ENCODE measurements at places on chromosomes 2 and 18. TPM values are rescaled to one million over a fixed set of nuclear protein-coding genes. Genes with fewer than 3 reads are reported as not detected.

GRCh38 chr18:363301-364085 is 95.6 kb upstream of the THOC1 start:
- H3K27ac ChIP-seq, result peak overlapping the region; percentile 90
- DNase-seq, result no peak
- H3K4me1 ChIP-seq, result peaks cover 61% of the 10 kb centered on the region
- H3K36me3 ChIP-seq, result peaks cover 1% of the 10 kb centered on the region

DNA sequence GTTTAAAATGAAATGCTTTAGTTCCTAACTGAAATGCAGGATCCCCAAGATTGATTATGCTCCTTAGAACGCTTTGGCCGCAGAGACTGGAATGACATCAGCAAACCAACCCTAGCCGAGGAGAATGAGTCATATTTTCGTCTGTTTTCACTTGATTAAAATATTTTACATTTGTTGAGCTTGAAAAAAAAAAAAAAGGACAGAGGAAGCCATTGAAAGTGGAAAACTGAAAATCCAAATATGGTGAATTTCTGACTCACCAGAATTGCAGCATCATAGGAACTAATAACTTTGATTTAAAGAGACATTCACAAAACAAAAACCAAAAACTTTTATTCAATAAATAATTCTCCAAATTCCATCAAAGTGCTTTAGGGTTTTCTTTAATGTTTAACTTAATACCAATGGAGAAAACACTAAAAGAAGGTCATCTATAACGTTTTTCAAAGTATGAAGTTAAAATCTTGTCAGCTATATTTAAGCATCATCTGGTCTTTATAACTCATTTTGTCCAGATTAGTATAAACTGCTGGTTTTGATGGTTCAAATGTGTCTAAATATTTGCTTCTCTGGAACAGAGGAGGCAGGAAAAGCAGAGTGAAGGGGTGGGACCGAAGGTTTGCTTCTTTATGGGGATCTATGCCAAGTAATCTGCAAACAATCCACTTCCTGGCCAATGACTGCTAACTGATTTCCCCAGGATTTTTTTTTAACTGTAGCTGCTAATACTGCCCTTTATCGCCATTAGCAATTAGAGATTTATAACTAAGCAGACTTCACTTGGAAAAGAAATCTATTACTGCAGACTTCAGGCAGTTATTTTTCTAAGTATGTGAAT is 30.9 kb upstream of the COL5A2 start:
- H3K27me3 ChIP-seq, result no peaks in the 10 kb centered on the region
- H3K4me3 ChIP-seq, result peak overlapping the region; percentile 67
- no peaks in the 10 kb centered on the region for H3K36me3 ChIP-seq
- peak overlapping the region; percentile 99 for H3K27ac ChIP-seq
- no peak for DNase-seq

- peaks cover 21% of the 10 kb centered on the region for H3K4me1 ChIP-seq
- H3K4me3 ChIP-seq, result no peak overlapping the region
- peaks cover 2% of the 10 kb centered on the region for H3K27me3 ChIP-seq
- H3K27ac ChIP-seq, result no peak overlapping the region
- DNase-seq, result no peak
- no peaks in the 10 kb centered on the region for H3K36me3 ChIP-seq
Observed at GRCh38 chr18:31562726-31563125, 29.0 kb upstream of the TTR start.

Gene OSR1
- 6.1 TPM for total RNA-seq

Gene LINC00305
- not detected for total RNA-seq

DNA sequence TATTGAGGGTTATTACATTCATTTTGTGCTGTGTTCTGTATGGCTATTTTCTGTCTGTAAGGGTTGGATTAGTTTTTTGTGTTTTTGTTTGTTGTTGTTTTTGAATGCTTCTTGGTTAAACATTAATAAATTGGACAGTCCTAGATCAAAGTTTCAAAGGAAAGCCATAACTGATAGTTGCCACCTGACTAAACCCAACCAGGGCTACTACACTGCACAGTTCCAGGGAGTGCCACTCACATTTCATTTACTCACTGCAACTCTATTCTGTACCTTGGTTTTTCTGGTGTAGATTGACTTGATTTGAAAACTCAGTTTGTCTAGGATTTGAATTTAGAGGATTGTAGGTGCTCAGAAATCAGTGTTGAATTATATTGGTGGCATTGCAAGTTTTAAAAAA is 6.4 kb downstream of the MYL12B start:
- no peaks in the 10 kb centered on the region for H3K27me3 ChIP-seq
- DNase-seq, result no peak
- peaks cover 7% of the 10 kb centered on the region for H3K36me3 ChIP-seq
- H3K27ac ChIP-seq, result no peak overlapping the region
- peaks cover 65% of the 10 kb centered on the region for H3K4me1 ChIP-seq
- H3K4me3 ChIP-seq, result no peak overlapping the region

DNA sequence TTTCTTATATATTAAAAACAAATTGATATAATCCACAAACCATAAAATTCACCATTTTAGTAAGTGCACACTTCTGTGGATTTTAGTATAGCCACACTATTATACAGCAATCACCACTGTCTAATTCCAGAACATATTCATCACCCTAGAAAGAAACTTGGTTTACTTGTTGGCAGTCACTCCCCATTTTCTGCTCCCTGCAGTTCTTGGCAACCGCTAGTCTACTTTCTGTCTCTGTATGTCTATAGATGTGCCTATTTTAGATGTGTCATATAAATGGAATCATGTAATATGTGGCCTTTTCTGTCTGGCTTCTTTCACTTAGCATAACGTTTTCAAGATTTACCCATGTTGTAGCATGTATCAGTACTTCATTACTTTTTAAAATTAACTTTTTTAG is 5.7 kb downstream of the CKAP2L start:
- no peak overlapping the region for H3K4me3 ChIP-seq
- no peaks in the 10 kb centered on the region for H3K36me3 ChIP-seq
- H3K4me1 ChIP-seq, result peaks cover 38% of the 10 kb centered on the region
- no peaks in the 10 kb centered on the region for H3K27me3 ChIP-seq
- H3K27ac ChIP-seq, result peak overlapping the region; percentile 14

Gene GRHL1
- total RNA-seq, result 0.81 TPM

- H3K27me3 ChIP-seq, result no peaks in the 10 kb centered on the region
- H3K27ac ChIP-seq, result no peak overlapping the region
- no peaks in the 10 kb centered on the region for H3K36me3 ChIP-seq
- H3K4me1 ChIP-seq, result no peaks in the 10 kb centered on the region
Observed at GRCh38 chr2:13308989-13309388, 592.3 kb downstream of the TRIB2 start.

Gene GRB14
- 0.83 TPM for total RNA-seq

DNA sequence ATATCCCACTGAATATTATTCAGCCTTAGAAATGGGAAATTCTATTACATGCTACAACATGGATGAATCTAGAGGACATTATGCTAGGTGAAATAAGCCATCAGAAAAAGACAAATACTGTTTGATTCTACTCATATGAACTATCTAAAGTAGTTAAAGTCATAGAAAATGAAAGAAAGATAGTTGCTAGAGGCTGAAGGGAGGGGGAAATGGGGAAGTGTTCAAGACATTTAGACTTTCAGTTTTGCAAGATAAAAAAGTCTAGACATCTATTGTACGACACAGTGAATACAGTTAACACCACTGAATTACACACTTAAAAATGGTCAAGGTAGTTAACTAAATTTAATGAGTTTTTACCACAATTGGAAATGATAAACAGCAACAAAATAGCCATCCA is 835.9 kb upstream of the CHAC2 start:
- H3K4me3 ChIP-seq, result no peak overlapping the region
- no peaks in the 10 kb centered on the region for H3K27me3 ChIP-seq
- no peak for DNase-seq
- no peaks in the 10 kb centered on the region for H3K36me3 ChIP-seq
- peaks cover 6% of the 10 kb centered on the region for H3K4me1 ChIP-seq

Gene SLC23A3
- 5.2 TPM for total RNA-seq

DNA sequence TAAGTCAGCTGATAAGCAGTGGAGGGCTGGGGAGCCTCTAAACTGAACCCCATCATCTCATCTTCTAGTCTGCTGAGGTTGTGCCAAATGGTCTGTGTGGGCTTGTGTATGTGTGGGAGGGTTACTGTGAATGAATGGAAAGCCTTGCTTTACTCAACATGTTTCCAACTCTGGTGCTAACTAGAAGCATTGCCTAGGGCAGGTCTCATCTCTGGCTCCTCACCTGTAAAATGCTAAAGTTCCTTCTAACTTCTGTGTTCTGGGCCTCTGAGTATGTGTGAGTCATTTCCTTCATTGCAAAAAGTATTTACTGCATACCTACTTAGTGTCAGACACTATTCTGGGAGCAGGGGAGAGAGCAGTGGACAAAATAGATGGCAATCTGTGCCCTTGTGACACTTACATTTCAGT is 1.3 kb downstream of the LIPG start:
- peak overlapping the region; percentile 29 for H3K4me3 ChIP-seq
- H3K4me1 ChIP-seq, result peaks cover 20% of the 10 kb centered on the region
- no peak for DNase-seq
- H3K36me3 ChIP-seq, result no peaks in the 10 kb centered on the region

- no peaks in the 10 kb centered on the region for H3K27me3 ChIP-seq
- no peak overlapping the region for H3K4me3 ChIP-seq
- no peaks in the 10 kb centered on the region for H3K4me1 ChIP-seq
- no peak overlapping the region for H3K27ac ChIP-seq
- no peaks in the 10 kb centered on the region for H3K36me3 ChIP-seq
- no peak for DNase-seq
Observed at GRCh38 chr2:55061523-55062344, 11.5 kb upstream of the RTN4 start.

GRCh38 chr2:237791977-237792727 is 6.4 kb upstream of the RBM44 start:
- peaks cover 8% of the 10 kb centered on the region for H3K36me3 ChIP-seq
- H3K4me1 ChIP-seq, result peaks cover 6% of the 10 kb centered on the region
- no peak for DNase-seq
- H3K4me3 ChIP-seq, result no peak overlapping the region
- H3K27ac ChIP-seq, result no peak overlapping the region

Gene SPC25
- 5.6 TPM for total RNA-seq

GRCh38 chr2:195270466-195271039 is 386.5 kb upstream of the SLC39A10 start:
- no peak for DNase-seq
- no peak overlapping the region for H3K4me3 ChIP-seq
- no peaks in the 10 kb centered on the region for H3K4me1 ChIP-seq
- peaks cover 10% of the 10 kb centered on the region for H3K27me3 ChIP-seq
- H3K27ac ChIP-seq, result no peak overlapping the region

- H3K27me3 ChIP-seq, result no peaks in the 10 kb centered on the region
- H3K4me1 ChIP-seq, result no peaks in the 10 kb centered on the region
- no peak for DNase-seq
- H3K4me3 ChIP-seq, result no peak overlapping the region
- no peak overlapping the region for H3K27ac ChIP-seq
Observed at GRCh38 chr2:22788749-22789327, 596.1 kb upstream of the KLHL29 start.

Gene SIGLEC15
- total RNA-seq, result 0.37 TPM

- peaks cover 4% of the 10 kb centered on the region for H3K4me1 ChIP-seq
- no peak overlapping the region for H3K4me3 ChIP-seq
- H3K27me3 ChIP-seq, result no peaks in the 10 kb centered on the region
- DNase-seq, result no peak
Observed at GRCh38 chr2:83112858-83113257, 1346.2 kb downstream of the SUCLG1 start.

DNA sequence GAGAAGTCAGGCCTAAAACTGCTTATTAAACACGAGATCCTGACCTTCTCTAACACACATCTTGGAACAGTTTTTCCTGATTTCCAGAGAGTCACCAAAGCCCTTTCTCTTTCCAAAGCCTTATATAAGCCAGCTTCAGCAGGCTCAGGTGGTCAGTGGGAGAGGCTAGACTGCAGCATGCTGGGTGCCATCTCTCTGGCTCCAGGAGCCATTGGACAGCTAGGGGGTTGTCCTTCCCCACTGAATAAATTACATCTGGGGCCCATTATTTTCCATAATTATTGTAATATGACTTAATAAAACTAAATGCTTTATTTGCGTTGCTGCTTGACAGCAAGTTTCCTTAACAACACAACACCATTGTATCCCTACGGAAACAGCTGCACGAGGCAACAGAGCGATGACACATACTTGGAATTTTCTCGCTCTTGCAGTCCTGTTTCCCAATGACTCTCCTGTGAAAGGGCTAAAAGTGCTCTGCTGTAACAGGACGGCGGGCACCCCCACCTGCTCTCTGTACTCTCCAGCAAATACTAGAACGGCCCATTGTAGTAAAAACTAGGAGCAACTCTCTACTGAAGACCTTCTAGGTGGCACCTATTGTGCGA is 160.6 kb downstream of the RNF144A start:
- no peaks in the 10 kb centered on the region for H3K4me1 ChIP-seq
- no peak overlapping the region for H3K27ac ChIP-seq
- peaks cover 2% of the 10 kb centered on the region for H3K27me3 ChIP-seq
- H3K4me3 ChIP-seq, result no peak overlapping the region
- no peaks in the 10 kb centered on the region for H3K36me3 ChIP-seq

GRCh38 chr2:220871909-220872308 is 700.2 kb downstream of the EPHA4 start:
- H3K27ac ChIP-seq, result no peak overlapping the region
- H3K27me3 ChIP-seq, result no peaks in the 10 kb centered on the region
- no peaks in the 10 kb centered on the region for H3K36me3 ChIP-seq
- no peak for DNase-seq
- no peaks in the 10 kb centered on the region for H3K4me1 ChIP-seq

DNA sequence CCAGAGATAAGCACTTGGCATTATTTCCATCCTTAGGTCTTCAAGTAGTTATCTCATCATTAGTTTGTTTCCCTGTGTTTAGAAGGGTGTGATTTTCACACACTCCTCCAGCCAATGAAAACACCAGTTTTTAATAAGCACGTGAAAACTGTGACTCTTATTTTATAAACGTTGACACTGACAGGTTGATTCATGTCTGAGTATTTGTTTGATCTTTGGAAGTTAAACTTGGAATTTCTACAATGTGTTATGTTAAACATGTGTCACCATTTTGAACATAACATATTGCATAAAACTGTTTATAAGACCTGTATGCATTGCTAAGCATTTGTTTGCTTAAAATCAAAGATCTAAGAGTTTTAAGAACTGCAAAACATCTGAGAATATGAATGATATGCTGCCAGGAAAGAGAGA is 27.6 kb downstream of the SLC40A1 start:
- no peaks in the 10 kb centered on the region for H3K27me3 ChIP-seq
- H3K4me1 ChIP-seq, result peaks cover 19% of the 10 kb centered on the region
- no peak overlapping the region for H3K4me3 ChIP-seq
- DNase-seq, result no peak
- no peak overlapping the region for H3K27ac ChIP-seq
- no peaks in the 10 kb centered on the region for H3K36me3 ChIP-seq

GRCh38 chr2:205930209-205930608 is 155.8 kb downstream of the INO80D start:
- H3K27ac ChIP-seq, result no peak overlapping the region
- H3K36me3 ChIP-seq, result no peaks in the 10 kb centered on the region
- no peak overlapping the region for H3K4me3 ChIP-seq
- H3K4me1 ChIP-seq, result peaks cover 7% of the 10 kb centered on the region
- peaks cover 33% of the 10 kb centered on the region for H3K27me3 ChIP-seq
- DNase-seq, result no peak

Gene HOXD13
- not detected for total RNA-seq

- peaks cover 10% of the 10 kb centered on the region for H3K4me1 ChIP-seq
- no peak overlapping the region for H3K4me3 ChIP-seq
- no peak for DNase-seq
Observed at GRCh38 chr2:191152482-191153240, 1.9 kb upstream of the STAT4 start.
